ENCODE measurements at places on chromosomes 12 and 14.

- DNase-seq, result no peak
Observed at GRCh38 chr14:76867516-76868453, 41.6 kb downstream of the LRRC74A start.

- DNase-seq, result no peak
Observed at GRCh38 chr14:22532345-22533056, 56.5 kb downstream of the DAD1 start.

GRCh38 chr12:95633049-95633731 lies 81.9 kb upstream of the USP44 start:
- DNase-seq, result no peak

DNA sequence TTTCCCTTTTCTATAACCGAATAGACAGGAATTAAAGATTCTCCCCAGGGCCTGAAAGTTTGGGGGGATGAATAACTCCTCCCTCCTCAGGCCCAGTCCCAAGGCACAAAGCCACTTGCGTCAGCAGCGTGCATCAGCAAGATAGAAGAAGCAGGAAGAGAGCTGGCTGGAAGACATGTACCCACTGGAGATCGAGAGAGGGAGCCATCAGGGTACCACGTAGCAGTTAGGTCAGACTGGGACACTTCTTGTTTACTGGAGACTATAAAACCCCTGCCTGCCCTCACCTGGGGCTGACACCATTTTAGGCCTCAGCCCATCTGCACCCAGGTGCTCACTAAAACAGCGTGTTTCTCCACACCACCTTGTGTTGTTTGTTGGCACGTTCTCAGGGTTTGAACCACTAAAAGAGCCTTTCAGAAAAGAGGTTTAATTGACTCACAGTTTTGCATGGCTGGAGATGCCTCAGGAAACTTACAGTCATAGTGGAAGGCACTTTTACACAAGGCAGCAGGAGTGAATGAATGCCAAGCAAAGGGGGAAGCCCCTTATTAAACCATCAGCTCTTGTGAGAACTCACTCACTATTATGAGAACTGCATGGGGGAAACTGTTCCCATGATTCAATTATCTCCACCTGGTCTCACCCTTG lies 93.2 kb downstream of the TMTC3 start:
- DNase-seq, result no peak

GRCh38 chr14:98728024-98728423 lies 544.0 kb downstream of the BCL11B start:
- DNase-seq, result no peak

- DNase-seq, result no peak
Observed at GRCh38 chr12:102833687-102834441, 83.2 kb downstream of the PAH start.

GRCh38 chr14:56300495-56300894 lies 182.3 kb downstream of the PELI2 start:
- no peak for DNase-seq

DNA sequence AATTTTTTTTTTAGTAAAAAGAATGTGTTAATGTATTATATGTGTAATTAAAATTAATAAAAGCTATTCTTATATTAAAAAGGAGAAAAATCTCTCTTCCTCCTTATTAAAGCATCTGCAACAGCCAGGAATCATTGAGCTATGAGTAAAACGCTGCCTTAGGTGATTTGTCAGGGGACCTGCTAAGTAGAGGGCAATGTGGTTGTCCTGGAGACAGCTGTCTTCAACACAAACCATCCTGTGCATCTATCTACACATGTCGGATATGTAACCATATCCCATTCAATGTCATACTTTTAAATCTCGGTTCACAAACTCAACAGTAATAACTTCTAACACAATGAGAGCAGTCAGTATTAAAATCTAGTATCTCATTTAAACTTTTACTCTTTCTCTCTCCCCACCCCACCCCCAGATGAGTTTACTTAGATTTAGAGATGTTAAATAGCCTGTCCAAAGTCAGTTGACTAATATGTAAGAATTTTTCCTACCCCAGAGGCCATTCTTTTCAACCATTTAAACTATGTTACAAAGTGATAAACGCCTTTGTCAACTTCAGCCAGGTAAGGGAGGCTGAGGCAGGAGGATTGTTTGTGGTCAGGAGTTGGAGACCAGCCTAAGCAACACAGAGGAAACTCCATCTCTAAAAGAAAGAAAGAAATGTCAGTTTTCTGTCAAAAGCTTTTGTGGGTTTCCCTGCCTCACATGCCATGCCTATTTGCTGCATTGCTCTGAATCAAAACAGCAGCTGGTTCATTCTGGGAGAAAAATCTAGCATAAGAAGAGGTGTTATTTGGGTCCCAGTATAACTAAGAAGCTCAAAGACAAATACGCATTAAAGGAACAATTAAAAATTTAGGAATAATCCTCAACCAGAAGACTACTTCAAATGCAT lies 413.7 kb upstream of the CCDC196 start:
- DNase-seq, result no peak

DNA sequence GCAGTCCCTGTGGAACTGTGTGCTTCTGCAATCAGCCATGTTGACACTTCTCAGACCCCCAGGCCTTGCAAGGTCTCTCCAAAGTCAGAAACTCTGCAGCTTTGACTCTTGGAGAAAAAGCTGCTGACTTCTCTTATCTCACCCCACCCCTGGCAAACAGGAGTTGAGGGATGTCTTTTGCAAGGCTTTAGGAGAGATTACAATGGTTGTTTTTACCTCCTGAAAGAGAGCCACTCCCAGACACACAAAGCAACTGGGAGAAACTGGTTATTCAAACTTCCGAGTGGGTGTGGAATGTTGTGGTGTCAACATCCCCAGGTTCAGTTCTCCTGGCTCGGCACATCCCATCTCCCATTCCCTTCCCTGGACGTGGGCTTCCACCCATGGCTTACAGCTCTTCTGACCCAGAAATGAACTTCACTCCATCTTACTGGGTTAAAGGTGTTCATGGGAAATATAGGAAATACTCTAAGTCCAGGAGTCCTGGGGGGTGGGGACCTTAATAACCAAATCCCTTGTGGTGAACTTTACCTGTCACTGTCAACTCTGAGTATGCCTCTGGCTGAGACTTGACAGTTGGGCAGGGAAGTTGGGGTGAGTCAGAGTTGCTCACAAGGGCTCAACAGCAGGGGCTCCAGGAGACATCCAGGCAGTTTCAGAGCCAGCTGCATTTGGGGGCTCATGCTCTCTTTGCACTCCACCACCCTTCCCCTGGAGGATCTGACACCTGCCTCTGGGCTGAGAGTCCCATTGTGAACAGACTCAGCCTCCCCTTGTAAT lies 41.9 kb downstream of the CCDC177 start:
- no peak for DNase-seq

GRCh38 chr12:132851465-132851864 lies 22.8 kb upstream of the GOLGA3 start:
- no peak for DNase-seq

- no peak for DNase-seq
Observed at GRCh38 chr12:30796891-30797371, 42.2 kb upstream of the CAPRIN2 start.

GRCh38 chr14:102573591-102574046 lies 18.8 kb upstream of the RCOR1 start:
- no peak for DNase-seq

DNA sequence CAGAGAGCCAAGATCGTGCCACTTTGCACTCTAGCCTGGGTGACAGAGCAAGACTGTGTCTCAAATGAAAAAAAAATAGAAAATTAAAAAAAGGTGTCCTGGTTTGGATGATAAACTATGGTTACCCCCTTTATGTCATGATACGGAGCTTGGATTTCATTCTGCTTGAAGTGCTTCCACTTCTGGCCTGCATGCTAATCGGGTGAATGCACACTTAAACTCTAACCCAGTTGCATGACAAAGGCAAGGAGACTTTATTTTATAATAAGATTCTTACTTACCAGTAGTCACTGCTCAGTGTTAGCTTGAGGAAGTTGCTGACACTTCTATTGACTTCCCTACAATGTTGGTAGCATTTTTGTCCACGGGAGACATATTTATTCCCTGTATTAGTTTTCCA lies 24.3 kb downstream of the CFAP54 start:
- no peak for DNase-seq

DNA sequence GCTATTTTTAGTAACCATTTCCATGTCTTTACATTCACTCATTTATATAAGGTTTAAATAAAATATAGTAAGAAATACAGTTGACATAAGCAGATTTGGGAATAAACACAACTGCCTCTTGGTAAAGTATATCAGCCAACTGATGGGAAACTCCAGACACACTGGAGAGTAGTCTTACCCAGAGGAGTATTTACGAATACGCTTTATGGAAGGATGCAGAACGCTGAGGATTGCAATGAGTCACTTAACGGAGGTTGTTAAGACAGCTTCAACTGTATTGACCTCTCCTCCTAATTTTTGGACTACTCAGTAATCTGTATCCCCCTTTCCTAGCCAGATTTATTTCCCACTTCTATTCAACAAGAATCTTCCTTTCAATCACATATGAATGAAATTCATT lies 6.0 kb downstream of the C2CD5 start:
- no peak for DNase-seq

All from stimulated activated CD8-positive, alpha-beta memory T cell treated with anti-CD3 and anti-CD28 coated beads, Interleukin-12 subunit alpha, Interleukin-12 subunit beta, amount 100 ng/mL, for 1 hour (primary cell).